ENCODE measurements at places on chromosomes 12 and 14.

DNA sequence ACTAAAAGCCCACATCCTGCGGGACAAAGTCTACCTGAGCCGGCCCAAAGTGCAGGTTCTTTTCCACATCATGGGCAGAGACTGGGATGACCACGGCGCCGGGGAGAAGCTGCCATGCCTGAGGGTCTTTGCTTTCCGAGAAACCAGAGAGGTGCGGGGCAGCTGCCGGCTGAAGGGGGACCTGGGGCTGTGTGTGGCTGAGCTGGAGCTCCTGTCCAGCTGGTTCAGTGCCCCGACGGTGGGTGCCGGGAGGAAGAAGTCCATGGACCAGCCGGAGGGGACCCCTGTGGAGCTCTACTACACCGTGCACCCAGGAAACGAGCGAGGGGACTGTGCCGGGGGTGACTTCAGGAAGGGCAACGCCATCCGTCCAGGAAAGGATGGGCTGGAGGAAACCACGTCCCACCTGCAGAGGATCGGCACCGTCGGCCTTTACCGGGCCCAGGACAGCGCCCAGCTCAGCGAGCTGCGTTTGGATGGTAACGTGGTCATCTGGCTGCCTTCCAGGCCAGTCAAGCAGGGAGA, 148.1 kb downstream of the TMEM132C start:
- peaks cover 4% of the 10 kb centered on the region for H3K27me3 ChIP-seq
- H3K4me3 ChIP-seq = no peak overlapping the region
- no peaks in the 10 kb centered on the region for H3K36me3 ChIP-seq
- no peaks in the 10 kb centered on the region for H3K4me1 ChIP-seq
- no peak overlapping the region for H3K27ac ChIP-seq

DNA sequence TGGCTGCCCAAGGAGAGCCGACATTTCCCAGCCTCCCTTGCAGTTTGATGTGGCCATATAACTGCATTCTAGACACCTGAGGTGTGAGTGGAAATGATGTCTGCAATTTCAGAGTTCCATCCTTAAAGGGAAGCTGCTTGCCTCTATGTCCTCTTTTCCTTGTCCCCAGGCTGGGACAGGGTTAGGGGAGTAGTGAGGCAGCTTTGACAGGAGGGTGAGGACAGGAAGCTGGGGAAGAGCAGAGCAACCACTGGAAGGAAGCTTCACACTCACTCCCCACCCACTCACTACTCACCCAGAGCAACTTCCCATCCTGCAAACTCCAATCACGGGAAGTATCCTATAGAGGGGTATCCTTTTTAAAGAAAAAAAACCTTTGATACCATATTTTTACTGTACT, 28.9 kb upstream of the LTA4H start:
- DNase-seq = no peak
- H3K27ac ChIP-seq = no peak overlapping the region

DNA sequence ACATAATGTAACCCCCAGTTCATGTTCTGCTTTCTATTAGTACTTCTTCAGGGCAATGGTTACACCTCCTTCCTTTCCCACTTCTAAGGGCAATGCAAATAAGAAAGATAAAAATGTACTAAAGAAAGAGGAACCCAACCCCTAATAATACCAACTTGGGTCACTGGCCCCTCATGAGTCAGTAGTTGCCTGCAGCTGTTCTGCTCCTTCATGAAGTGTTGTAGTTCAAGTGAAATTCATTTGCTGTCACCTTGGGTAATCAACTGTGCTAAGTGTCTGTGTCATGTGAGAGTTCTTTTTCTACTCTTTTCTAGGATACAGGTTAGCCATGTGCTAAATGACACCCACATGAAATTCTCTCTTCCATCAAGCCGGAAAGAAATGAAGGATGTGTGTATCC, 91.8 kb downstream of the PLXNC1 start:
- H3K4me1 ChIP-seq = peaks cover 13% of the 10 kb centered on the region
- H3K27ac ChIP-seq = peak overlapping the region; percentile 15
- no peaks in the 10 kb centered on the region for H3K27me3 ChIP-seq
- H3K36me3 ChIP-seq = peaks cover 16% of the 10 kb centered on the region
- no peak overlapping the region for H3K4me3 ChIP-seq

- no peaks in the 10 kb centered on the region for H3K36me3 ChIP-seq
- no peak for DNase-seq
- H3K27me3 ChIP-seq = no peaks in the 10 kb centered on the region
- H3K4me1 ChIP-seq = no peaks in the 10 kb centered on the region
Measured at GRCh38 chr12:44717612-44718011, 158.5 kb downstream of the NELL2 start.

DNA sequence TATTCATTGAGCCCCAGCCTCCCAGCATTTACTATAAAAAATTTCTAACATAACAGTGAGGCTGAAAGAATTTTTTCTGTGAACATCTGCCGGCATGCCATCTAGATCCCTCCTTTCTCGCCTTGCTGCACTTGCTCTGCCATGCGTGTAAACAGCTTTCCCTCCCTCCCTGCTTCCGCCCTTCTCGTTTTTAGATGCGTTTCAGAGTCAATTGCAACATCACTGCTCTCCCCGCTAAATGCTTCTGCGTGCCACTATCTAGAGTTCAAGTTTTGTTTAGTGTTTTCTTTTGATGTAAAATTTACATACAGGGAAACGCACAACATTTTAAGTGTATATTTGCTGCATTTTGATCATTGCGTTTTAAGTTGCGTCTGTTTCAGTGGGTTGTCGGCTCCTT, 83.6 kb downstream of the CCDC92 start:
- peaks cover 58% of the 10 kb centered on the region for H3K27me3 ChIP-seq
- H3K27ac ChIP-seq = no peak overlapping the region
- H3K4me1 ChIP-seq = peaks cover 3% of the 10 kb centered on the region

- H3K4me1 ChIP-seq = peaks cover 39% of the 10 kb centered on the region
- DNase-seq = no peak
- H3K36me3 ChIP-seq = peaks cover 3% of the 10 kb centered on the region
Measured at GRCh38 chr14:60651796-60652673, 2.8 kb upstream of the SIX1 start.

GRCh38 chr12:111089616-111090015, 169.2 kb upstream of the MYL2 start:
- no peak for DNase-seq
- no peaks in the 10 kb centered on the region for H3K4me1 ChIP-seq
- H3K36me3 ChIP-seq = no peaks in the 10 kb centered on the region
- H3K27me3 ChIP-seq = peaks cover 32% of the 10 kb centered on the region
- H3K4me3 ChIP-seq = no peak overlapping the region

- H3K27me3 ChIP-seq = peaks cover 49% of the 10 kb centered on the region
- peaks cover 13% of the 10 kb centered on the region for H3K4me1 ChIP-seq
- no peak overlapping the region for H3K27ac ChIP-seq
- H3K4me3 ChIP-seq = no peak overlapping the region
- peaks cover 3% of the 10 kb centered on the region for H3K36me3 ChIP-seq
Measured at GRCh38 chr12:24952389-24952788, 3.5 kb upstream of the BCAT1 start.

GRCh38 chr12:131734336-131735152, 23.7 kb downstream of the SFSWAP start:
- no peak overlapping the region for H3K27ac ChIP-seq
- H3K36me3 ChIP-seq = peaks cover 56% of the 10 kb centered on the region
- H3K4me3 ChIP-seq = no peak overlapping the region
- no peaks in the 10 kb centered on the region for H3K4me1 ChIP-seq

GRCh38 chr12:65602253-65602609, 222.1 kb upstream of the HMGA2 start:
- no peak for DNase-seq
- H3K36me3 ChIP-seq = no peaks in the 10 kb centered on the region
- no peaks in the 10 kb centered on the region for H3K4me1 ChIP-seq
- no peak overlapping the region for H3K4me3 ChIP-seq

GRCh38 chr12:92363295-92364146, 217.9 kb upstream of the BTG1 start:
- DNase-seq = peak; percentile 18
- peaks cover 47% of the 10 kb centered on the region for H3K4me1 ChIP-seq
- peak overlapping the region; percentile 61 for H3K4me3 ChIP-seq
- no peaks in the 10 kb centered on the region for H3K27me3 ChIP-seq
- peaks cover 4% of the 10 kb centered on the region for H3K36me3 ChIP-seq
- peak overlapping the region; percentile 86 for H3K27ac ChIP-seq

DNA sequence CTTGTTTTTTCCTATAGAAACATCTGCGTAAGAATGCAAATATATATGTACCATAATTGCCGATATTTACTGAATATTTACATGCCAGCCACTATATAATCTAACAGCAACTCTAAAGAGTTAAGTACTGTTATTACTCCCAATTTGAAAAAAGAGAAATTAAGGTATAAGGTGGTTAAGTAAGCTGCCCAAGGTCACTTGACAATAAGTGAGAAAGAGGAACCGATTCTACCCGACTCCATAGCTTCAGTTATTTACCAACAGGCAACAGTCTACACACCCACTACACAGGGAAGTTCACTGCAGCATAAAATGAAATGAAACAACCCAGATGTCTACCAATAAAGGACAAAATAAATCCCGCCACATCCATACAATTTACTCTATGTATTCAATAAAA, 1.1 kb downstream of the MIS18BP1 start:
- peak overlapping the region; percentile 93 for H3K27ac ChIP-seq
- no peaks in the 10 kb centered on the region for H3K27me3 ChIP-seq
- DNase-seq = no peak
- peaks cover 10% of the 10 kb centered on the region for H3K36me3 ChIP-seq
- peaks cover 15% of the 10 kb centered on the region for H3K4me1 ChIP-seq

- H3K4me1 ChIP-seq = no peaks in the 10 kb centered on the region
- no peak overlapping the region for H3K27ac ChIP-seq
- no peak overlapping the region for H3K4me3 ChIP-seq
- no peaks in the 10 kb centered on the region for H3K36me3 ChIP-seq
- H3K27me3 ChIP-seq = peaks cover 10% of the 10 kb centered on the region
Measured at GRCh38 chr12:5429741-5430557, 2.0 kb upstream of the NTF3 start.

DNA sequence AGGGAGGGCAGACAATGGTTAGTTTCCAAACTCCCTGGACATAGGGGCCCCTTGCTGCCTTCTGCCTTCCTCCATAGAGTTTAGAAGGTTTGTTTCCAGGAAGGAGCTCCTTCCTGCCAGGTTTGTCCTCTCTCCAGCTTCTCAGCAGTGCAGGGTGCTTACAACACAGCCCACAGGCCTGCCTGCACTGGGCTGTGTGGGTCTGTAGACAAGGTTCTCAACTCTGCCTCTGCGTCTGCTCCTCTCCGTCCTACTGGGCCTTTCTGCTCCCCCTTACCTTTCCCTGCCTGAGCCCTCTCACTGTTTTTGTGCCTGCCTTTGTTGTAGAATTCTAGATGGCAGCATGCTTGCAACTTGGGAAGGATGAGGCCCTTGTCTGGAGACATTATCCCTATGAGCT, 124.0 kb downstream of the SAMD4A start:
- no peaks in the 10 kb centered on the region for H3K36me3 ChIP-seq
- no peak for DNase-seq
- no peaks in the 10 kb centered on the region for H3K4me1 ChIP-seq
- peaks cover 83% of the 10 kb centered on the region for H3K27me3 ChIP-seq
- no peak overlapping the region for H3K27ac ChIP-seq
- no peak overlapping the region for H3K4me3 ChIP-seq

GRCh38 chr12:38328306-38328895, 11.8 kb downstream of the ALG10B start:
- no peak overlapping the region for H3K4me3 ChIP-seq
- no peaks in the 10 kb centered on the region for H3K4me1 ChIP-seq
- H3K27me3 ChIP-seq = no peaks in the 10 kb centered on the region

GRCh38 chr14:59228421-59228820, 40.0 kb downstream of the DAAM1 start:
- no peaks in the 10 kb centered on the region for H3K27me3 ChIP-seq
- H3K4me3 ChIP-seq = no peak overlapping the region
- DNase-seq = no peak

- DNase-seq = no peak
- peak overlapping the region; percentile 43 for H3K4me3 ChIP-seq
- H3K36me3 ChIP-seq = no peaks in the 10 kb centered on the region
Measured at GRCh38 chr12:51868821-51869495, 18.9 kb upstream of the ANKRD33 start.

GRCh38 chr14:75896341-75896740, 85.5 kb downstream of the TGFB3 start:
- no peak for DNase-seq
- H3K27me3 ChIP-seq = no peaks in the 10 kb centered on the region
- H3K27ac ChIP-seq = no peak overlapping the region
- no peak overlapping the region for H3K4me3 ChIP-seq

DNA sequence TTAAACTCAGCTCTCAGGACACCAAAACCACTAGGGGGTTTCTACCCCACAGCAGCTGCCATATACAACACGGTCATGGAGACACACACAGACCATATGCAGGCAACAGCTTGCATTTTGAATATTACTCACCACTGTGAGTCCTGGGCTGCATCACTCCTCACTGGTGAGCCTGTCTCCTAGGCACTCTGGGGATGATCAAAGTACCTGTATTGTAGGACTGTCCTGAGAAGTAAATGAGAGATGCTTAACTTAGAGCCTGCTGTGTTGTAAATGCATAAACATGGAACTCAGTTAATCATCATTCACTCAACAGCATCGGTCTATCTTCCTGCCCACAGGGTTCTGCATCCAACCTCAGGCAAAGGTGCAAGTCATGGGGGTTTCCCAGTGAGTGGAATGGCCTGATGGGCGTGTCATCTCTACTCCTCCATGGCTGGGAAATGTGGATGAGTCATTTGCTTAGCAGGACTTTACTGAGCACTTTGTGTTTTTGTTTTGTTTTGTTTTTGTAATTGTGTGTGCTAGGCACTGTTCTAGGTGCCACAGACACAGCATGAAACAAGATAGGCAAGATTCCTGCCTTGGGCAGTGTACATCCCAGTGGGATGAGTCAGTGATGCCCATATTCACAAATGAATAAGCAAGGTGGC, 1141.2 kb upstream of the TMEM132C start:
- no peak overlapping the region for H3K27ac ChIP-seq
- DNase-seq = no peak
- no peak overlapping the region for H3K4me3 ChIP-seq
- no peaks in the 10 kb centered on the region for H3K4me1 ChIP-seq
- peaks cover 39% of the 10 kb centered on the region for H3K27me3 ChIP-seq

DNA sequence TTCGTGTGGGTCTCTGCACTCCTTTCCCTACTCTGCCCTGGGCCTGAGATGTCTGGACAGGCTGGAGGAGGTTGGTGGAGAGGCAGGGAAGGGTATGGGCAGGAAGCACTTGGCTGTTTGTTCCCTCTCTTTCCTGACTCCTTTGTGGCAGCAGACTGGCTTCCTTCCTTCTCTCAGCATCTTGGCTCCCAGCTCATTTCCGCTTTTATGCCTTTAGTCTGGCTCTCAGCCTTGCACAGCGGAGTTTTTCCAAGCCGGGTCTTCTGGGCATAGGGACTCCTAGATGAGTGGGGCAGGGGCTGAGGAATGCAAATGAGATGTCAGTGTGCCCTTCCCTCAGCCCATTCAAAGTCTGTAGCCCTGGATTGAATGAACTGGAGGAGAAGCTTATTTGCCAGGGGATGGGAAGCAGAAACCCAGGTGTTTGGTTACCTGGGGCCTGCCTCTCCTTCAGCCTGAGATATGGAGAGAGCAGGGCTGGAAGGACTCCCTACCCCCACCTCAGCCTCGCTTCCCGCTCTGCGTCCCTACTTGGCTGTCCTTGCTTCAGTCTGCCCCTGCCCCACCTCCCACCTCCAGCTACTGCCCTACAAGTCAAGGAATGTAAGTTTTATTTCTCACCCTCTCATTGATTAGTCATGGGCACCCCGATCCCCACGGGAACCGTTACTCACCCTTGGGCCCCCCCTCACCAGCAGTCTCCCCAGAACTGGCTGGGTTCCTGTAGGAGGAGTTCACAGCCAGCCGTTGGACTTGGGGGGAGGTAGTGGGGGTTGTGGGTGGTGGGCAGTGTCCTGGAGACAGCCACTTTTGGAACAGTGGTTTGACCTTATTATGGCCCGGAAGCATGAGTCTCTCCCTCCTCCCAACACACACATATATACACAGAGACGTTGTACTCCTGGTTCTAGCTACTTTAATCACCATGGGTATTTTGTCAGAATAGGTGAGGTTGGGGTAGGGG, 9.3 kb upstream of the ITGA5 start:
- H3K27me3 ChIP-seq = peaks cover 11% of the 10 kb centered on the region
- peaks cover 4% of the 10 kb centered on the region for H3K36me3 ChIP-seq
- peaks cover 41% of the 10 kb centered on the region for H3K4me1 ChIP-seq
- H3K4me3 ChIP-seq = no peak overlapping the region
- H3K27ac ChIP-seq = no peak overlapping the region

All from effector memory CD8-positive, alpha-beta T cell (primary cell).